ENCODE measurements at places on chromosomes 3 and 15. TPM values are rescaled to one million over a fixed set of nuclear protein-coding genes. Genes with fewer than 3 reads are reported as not detected.

DNA sequence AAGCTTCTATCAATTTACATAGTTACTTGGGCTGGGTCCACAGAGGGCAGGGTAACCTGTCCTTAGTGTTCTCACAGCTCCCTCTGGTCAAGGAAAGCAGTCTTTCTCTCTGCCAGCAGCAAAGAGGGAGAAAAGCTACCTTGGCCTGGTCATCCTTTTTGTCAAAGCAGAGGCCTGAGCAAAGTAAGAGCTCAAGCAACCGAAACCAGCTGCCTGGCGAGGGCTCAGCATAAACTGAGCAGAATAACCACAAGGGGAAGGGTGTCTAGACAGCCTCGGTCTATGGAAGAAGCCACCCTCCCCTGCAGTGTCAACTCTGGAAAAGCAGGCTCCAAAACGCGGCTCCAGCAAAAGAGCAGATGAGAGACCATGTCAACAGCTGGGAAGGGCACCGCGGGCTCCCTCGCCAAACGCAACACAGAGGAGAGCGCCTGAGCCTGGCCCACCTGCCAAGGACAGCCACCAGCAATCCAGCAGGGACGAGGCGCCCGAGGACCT is 17.4 kb downstream of the LRIG1 start:
- DNase-seq: peak; percentile 54

The DNASE1L3 gene
- total RNA-seq: not detected

The CPNE9 gene
- total RNA-seq: not detected

- DNase-seq: no peak
These were observed 189.8 kb downstream of the NTRK3 start for GRCh38 chr15:88066636-88067330.

DNA sequence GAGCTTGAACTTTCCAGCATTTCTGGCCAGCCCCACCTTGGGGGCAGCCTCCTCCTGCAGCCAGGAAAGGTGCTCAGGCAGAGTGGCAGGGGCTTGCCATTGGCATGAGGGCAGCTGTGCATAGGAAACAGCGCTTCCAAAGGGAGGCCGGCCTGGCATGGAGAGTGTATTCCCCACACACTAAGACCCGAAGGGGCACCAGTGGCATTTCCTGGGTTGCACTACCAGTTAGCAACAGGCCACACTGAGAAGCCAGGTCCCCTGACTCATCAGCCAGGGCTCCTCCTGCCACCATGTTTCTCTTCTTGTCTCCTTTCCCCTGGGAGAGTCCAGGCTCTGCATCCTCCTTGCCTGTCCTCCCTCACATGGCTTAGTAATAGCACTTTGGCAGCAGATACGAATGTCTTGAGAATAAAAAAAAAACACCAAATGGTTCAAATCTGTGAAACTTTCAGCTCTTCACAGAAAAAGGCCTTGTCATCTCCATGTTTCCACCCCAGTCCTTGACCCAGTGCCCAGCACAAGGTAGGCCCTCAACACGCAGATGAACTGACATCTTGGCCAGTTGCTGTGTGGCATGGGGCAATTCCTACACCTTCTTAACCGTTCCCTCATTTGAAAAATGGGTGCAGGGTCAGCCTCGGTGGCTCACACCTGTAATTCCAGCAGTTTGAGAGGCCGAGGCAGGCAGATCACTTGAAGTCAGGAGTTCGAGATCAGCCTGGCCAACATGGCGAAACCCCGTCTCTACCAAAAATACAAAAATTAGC is 180.4 kb downstream of the SMAD6 start:
- peak; percentile 72 for DNase-seq

DNA sequence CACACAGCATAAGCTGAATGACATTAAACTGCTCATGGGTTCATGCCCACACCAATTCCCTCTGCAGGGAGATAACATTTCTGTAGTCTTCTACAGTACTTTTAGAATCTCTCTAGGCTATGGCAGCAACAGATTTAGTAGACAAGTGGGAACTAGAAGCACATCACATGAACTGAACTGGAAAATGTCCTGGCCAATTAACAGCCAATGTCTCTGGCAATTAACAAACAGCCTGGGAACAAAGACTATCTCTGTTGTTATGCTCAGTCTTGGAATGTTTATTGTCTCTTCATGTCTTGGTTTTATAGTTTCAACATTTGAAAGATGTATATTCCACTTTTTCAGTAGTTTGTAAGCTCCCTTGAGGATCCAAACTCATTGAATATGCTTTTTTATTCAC is 523.2 kb upstream of the NAALADL2 start:
- no peak for DNase-seq
